ENCODE measurements at places on chromosomes 3 and 15. TPM values are rescaled to one million over a fixed set of nuclear protein-coding genes. Genes with fewer than 3 reads are reported as not detected.

Gene IQCH
- 0.84 TPM for polyA plus RNA-seq

Gene NEO1
- 3.7 TPM for polyA plus RNA-seq

Gene GHSR
- not detected for polyA plus RNA-seq

Gene RARB
- polyA plus RNA-seq = not detected

Gene PRSS50
- not detected for polyA plus RNA-seq

Gene TERC
- not detected for polyA plus RNA-seq

Gene SCN11A
- not detected for polyA plus RNA-seq

Gene CYP1A1
- 0.67 TPM for polyA plus RNA-seq

Gene HRH1
- 3.3 TPM for polyA plus RNA-seq

Gene GUCA1C
- 0.43 TPM for polyA plus RNA-seq

Gene LMAN1L
- polyA plus RNA-seq = not detected

Gene LYSMD4
- polyA plus RNA-seq = 7.7 TPM

Gene SLC30A4
- 1.8 TPM for polyA plus RNA-seq

Gene IL5RA
- polyA plus RNA-seq = not detected

Gene SCN10A
- polyA plus RNA-seq = not detected

Gene CHRM5
- polyA plus RNA-seq = not detected

Gene SLC22A14
- polyA plus RNA-seq = 0.08 TPM

Gene EPHA6
- not detected for polyA plus RNA-seq

Gene TTLL13
- not detected for polyA plus RNA-seq

Gene BCL2A1
- polyA plus RNA-seq = not detected

Gene STARD5
- polyA plus RNA-seq = 26.6 TPM

Gene MASP1
- not detected for polyA plus RNA-seq

Gene IL1RAP
- polyA plus RNA-seq = 12.7 TPM

Gene GP5
- not detected for polyA plus RNA-seq

Gene GOLGA6C
- polyA plus RNA-seq = not detected

Gene NPHP3
- polyA plus RNA-seq = 3.4 TPM

Gene NRROS
- polyA plus RNA-seq = 0.12 TPM
